ENCODE measurements at places on chromosomes 12 and 14.

DNA sequence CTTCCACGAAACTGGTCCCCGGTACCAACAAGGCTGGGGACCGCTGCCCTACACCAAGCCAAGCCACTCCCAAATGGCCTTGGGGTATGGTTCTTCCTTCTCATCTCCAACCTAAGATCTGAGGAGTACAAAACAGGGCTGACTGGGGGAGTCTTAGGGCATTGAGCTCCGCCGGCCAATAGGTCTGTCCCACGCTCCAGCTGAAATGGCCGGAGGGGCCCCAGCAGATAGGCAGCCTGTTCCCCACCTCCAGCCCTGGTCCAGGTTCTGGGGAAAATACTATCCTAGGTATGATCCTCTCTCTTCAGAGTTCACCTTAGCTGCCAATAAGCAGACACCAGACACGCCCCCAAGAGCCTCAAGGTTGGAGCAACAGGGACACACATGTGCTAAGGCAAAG, 90.2 kb downstream of the ACTN1 start:
- DNase-seq, result no peak

- no peak for DNase-seq
These were observed 7.3 kb upstream of the MRPL42 start for GRCh38 chr12:93460003-93460402.

DNA sequence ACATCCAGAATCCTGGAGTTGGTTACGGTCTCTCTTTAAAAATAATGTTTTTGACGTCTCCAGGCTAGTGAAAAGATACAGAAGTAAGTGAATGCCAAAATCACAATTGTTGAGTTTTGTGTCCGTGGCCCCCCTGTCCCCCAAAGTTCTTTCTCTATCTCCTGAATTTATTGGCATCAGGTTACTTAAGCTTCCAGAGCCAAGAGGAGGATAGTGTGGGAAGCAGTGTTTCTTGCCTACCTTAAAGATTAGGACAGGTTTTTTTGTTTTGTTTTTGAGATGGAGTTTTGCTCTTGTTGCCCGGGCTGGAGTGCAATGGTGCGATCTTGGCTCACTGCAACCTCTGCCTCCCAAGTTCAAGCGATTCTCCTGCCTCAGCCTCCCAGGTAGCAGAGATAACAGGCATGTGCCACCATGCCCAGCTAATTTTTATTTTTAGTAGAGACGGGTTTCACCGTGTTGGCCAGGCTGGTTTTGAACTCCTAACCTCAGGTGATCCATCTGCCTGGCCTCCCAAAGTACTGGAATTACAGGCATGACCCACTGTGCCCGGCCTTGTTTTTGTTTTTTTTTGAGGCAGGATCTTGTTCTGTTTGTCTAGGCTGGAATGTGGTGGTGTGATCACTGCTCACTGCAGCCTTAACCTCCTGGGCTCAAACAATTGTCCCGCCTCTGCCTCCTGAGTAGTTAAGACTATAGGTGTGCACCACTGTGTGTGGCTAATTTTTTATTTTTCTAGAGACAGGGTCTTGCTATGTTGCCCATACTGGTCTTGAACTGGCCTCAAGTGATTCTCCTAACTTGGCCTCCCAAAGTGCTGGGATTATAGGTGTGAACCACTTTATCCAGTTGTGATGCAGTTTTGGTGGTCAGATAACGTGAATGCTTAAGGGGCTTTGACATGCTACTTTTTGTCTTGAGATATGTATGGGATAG, 5.4 kb downstream of the SRSF5 start:
- no peak for DNase-seq

DNA sequence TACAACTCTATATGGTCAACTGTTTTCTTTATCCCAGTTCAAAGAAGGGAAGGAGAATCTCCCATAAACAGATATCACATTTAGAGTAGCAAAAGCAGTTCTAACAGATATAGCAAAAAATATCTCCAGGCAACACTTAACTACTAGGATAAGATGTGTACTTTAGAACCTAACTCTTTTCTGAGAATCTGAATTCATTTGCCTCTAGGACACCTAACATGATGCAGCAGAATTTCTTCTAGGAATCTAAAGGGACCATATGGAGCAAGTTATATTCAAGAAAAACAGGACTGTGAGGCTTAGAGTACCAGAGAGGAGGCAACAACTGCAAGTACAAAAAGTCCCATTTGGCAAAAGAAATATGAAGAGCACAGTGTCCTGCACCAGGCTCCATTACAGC, 24.4 kb upstream of the CAPRIN2 start:
- no peak for DNase-seq

DNA sequence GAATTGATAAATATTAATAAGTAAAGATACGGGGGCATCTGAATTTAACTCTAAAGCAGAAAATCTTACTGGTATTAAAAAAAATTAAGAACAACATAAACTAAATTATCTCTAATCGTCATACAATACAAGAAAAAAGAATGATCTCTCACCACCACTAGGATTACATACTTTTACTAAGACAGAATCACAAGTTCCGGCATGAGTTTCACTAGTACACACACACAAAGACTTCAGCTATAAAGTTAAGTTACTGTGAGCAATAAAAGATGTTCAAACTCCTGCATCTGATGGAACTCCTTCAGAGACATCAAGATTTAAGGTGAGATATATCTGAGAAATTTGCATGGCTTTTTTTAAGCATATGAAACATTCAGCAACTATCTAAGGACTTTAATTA, 21.9 kb downstream of the CEP128 start:
- DNase-seq, result no peak

GRCh38 chr14:51283402-51284085, 43.5 kb downstream of the TMX1 start:
- DNase-seq, result no peak

DNA sequence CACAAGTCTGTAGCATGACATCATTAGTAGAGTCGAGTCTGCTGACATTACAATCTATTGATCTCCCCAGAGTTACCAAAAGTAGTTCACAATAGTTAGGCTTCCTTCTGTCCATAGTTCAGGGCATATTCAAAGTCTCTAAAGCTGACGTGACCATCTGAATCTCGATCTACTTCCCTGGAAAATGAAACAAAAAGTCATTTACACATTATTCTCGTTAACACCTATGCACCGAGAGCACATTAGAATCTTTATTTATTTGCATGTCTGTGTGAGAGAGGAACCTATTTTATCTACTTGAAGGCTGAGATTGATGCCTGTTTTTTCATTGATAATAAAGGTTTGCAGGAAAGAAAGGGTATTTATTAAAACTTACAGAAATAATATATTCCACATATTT, 157.4 kb downstream of the EFCAB11 start:
- no peak for DNase-seq

Measured in stimulated activated CD4-positive, alpha-beta T cell treated with anti-CD3 and anti-CD28 coated beads, Interleukin-15, amount 100 ng/mL, for 24 hours (primary cell).